ENCODE measurements at places on chromosomes 13 and 19.

- no peak for DNase-seq
Measured at GRCh38 chr13:97627566-97627965, 193.6 kb downstream of the RAP2A start.

DNA sequence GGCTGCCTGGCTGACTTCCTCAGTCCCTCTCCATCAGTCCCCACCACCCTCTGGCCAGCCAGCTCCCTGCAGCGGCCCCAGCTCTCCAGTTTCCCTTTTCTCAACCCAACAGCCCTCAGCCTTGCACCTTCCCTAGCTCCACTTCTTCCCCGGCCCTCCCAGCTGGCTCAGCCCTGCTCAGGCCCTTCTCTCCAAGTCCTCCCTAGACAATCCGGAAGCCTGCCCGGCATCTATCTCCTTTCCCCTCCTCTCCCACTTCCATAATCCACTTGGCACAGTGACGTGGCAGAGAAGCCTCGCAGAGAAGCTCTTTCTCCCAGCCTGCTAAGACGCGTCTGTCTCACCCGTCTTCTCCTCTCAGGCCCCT is 1.1 kb downstream of the UBXN6 start:
- no peak for DNase-seq

- DNase-seq, result no peak
Measured at GRCh38 chr13:46183018-46183946, 1.3 kb upstream of the LCP1 start.

DNA sequence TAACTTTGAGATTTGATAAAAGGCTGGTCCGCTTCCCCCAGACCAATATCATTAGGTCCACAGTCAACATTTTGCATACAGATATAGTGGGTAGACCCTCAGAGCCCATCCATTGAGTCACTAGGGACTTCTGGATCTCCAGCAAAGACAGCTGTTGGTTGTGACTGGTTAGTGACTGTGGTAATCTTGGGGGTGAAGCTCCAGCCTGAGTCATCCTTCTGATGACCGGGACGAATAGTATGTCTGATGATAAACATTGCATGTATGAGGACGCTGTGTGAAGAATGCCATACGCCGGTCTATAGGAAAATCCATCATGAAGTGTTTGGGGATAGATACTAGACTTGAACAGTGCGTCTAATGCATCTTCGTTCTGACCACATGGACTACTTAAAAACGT is 307.0 kb downstream of the UQCRFS1 start:
- no peak for DNase-seq

DNA sequence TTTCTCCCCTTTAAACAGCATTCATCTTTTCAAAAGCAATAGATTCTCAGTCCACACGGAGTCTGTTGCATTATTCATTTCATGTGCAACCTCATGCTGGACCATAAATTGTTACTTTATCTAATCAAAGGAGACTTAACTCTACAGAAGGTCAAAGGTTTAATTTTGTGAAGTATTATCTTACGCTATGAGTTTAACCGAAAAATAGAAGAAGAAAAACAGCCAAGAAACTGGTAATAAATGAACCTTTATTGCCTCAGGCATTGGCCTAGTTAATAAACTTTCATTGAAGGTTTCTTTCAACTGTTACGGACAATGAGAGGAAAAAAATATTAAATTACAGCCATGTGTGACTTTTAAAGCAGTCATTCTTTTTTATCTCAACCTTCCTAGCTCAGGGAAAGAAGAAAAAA is 223.6 kb downstream of the DACH1 start:
- no peak for DNase-seq

- DNase-seq, result no peak
Measured at GRCh38 chr13:29546662-29547061, 48.8 kb downstream of the SLC7A1 start.

GRCh38 chr19:7417671-7418324 is 69.1 kb downstream of the ARHGEF18 start:
- DNase-seq, result no peak
